PC-9 (cell line): ENCODE measurements at places on chromosomes 2 and 18. TPM values are rescaled to one million over a fixed set of nuclear protein-coding genes. Genes with fewer than 3 reads are reported as not detected.

EPB41L3 gene
- not detected in 2 replicates for total RNA-seq

SPHKAP gene
- not detected in 2 replicates for total RNA-seq

SAG gene
- not detected in 2 replicates for total RNA-seq

GKN2 gene
- total RNA-seq, result not detected in 2 replicates

NPPC gene
- total RNA-seq, result not detected in 2 replicates

SKOR2 gene
- not detected in 2 replicates for total RNA-seq

CRACDL gene
- 29.6 and 33.7 TPM in 2 replicates for total RNA-seq

CFAP53 gene
- 1.9 and 2.1 TPM in 2 replicates for total RNA-seq

FAHD2A gene
- 23.0 and 28.7 TPM in 2 replicates for total RNA-seq

ATP6V1C2 gene
- not detected in 2 replicates for total RNA-seq

PAIP2B gene
- 5.4 and 6.1 TPM in 2 replicates for total RNA-seq

LGALSL gene
- 9.7 and 13.0 TPM in 2 replicates for total RNA-seq
